SK-N-SH treated with all-trans-retinoic acid at 6 μM for 48 hours (cell line): ENCODE measurements at places on chromosomes 11 and 22.

DNA sequence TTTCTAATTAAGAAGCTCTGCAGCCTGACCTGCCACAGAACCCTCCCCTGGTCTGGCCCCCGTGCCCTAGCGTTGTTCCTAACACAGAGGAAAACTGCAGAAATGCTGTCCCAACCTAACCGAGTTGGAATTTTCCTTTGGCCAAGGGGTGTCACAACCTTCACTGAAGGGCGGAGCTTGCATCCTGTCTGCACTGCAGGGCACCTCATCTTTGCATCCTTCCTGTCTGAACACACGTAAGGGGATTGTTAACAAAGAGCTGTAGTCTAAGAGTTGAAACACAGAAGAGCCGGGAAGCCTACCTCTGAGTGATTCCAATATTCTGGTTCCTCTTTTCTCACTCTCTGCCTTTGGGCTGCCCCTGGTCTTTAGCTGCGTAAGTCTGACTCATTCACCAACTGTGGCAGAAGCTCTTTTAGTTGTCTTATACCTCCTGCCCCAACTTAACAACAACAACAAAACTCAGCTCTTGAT lies 1.6 kb downstream of the DIXDC1 start:
- ATAC-seq = peak; percentile 57

DNA sequence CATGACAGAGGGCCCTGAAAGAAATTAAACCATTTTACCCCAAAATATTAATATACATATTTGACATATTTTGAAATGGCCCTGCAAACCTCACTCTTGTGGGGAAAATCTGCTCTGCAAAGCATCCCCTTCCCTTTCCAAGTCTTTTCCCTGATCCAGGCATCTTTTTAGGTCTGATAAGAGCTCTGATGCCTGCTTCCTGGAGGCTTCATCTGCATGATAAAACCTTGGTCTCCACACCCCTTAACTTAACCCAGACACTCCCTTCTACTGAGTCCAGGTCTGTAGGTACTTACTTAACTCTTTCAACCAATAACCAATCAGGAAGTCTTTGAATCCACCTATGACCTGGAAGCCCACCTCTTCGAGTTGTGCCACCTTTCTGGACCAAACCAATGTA lies 1.8 kb upstream of the LGALS12 start:
- ATAC-seq = no peak

DNA sequence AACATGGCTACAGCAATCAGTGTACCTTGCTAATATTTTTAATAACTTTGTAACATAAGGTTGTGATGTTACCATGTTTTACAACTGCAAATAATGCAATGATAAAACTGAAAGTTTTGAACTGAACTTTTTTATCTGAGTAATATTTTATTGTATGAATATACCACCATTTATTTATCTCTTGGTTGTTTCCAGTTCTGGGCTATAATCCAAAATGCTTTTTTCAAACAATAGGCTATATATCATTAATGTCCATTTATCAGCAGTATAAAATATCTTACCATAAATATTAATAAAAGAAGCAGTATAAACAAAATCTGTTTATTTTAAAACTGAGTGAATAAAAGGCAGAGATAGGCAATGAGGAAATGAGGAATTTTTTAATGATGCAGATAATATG lies 63.3 kb downstream of the SIK3 start:
- ATAC-seq = no peak

DNA sequence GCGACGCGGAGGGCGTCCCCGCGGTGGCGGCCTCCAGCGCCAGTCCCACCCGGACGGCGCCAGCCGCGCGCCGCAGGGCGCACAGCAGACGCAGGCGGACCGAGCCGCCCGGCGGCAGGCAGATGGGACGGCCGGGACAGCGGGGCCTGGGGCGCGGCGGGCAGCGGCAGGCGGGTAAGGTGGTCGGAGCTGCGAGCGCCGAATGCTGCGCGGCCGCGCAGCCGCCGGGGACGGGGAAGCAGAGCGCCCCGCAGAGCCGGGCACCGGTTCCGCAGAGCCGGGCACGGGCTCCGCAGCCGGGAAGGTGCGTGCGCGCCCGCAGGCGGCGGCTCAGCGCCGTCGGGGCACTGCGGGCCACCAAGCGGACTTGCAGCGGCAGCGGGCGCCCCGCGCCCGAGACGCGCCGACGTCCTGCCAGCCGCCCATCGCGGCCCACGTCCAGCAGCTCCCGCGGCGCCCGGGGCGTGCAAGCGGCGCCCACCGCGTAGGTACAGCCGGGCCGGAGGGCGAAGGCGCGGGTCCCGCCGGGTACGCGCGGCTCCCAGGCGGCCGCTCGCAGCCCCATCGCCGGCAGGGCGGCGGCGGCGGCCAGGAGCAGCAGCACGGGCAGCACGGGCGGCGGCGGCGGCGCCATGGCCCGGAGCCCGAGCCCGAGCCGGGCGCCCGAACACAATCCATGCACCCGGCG lies 739 bp downstream of the CELSR1 start:
- no peak for ATAC-seq

GRCh38 chr11:10483174-10483573 lies 28.1 kb downstream of the AMPD3 start:
- no peak for ATAC-seq
